HL-60 (cell line): ENCODE measurements at places on chromosomes 7 and 10.

DNA sequence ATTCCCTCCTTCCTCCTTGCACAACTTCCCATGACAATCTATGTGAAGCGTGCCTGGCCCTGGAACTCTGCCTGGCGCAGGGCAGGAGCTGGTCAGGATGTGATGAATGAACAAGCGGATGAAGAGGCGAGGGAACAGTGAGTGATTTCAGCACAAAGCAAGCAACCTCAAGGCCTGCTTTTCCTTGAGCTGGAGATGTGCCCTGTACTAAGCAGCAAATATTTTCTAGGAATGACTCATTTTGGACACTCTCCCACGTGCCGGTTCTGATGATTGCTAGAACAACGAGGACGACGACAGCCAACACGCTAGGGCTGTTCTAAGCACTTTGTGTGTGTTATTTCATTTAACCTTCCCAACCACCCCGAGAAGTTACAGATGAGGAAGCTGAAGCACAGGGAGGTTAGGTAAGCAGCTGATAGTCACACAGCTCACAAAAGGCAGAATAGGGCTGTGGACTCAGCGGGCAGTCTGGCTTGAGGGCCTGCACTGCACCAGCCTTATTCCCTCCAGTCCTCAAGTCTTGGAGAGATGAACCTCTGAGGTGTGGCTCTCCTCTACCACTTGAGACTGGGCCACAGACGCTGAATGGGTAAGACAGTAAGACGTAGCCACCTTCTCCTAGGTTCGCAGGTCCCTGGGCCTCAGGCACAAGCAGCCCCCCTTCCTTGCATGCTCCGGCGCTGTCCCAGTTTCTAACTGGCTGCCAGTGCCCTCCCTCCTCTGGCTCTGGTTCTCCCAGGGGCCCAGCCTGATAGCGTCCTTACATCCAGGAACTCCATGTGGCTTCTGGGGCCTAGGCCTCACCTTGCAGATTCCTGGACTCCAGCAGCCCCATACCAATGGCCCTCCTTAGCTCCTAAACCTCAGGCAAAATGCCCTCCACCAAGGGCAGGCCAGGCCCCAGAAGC lies 59.0 kb downstream of the YKT6 start:
- no peak for DNase-seq

- no peak for DNase-seq
Observed at GRCh38 chr10:101843032-101844021, at the start of gene KCNIP2. TSS of gene KCNIP2 (minus strand) at chr10:101843800. CDS start at chr10:101843568, 232 bp downstream.

- DNase-seq: no peak
Observed at GRCh38 chr10:89591796-89592271, 53.2 kb downstream of the PANK1 start.

- no peak for DNase-seq
Observed at GRCh38 chr7:50594734-50595485, 29.7 kb upstream of the DDC start.

GRCh38 chr7:34612661-34613060 lies 45.4 kb upstream of the NPSR1 start:
- no peak for DNase-seq

GRCh38 chr7:99032928-99033327 lies 111.0 kb downstream of the SMURF1 start:
- no peak for DNase-seq

DNA sequence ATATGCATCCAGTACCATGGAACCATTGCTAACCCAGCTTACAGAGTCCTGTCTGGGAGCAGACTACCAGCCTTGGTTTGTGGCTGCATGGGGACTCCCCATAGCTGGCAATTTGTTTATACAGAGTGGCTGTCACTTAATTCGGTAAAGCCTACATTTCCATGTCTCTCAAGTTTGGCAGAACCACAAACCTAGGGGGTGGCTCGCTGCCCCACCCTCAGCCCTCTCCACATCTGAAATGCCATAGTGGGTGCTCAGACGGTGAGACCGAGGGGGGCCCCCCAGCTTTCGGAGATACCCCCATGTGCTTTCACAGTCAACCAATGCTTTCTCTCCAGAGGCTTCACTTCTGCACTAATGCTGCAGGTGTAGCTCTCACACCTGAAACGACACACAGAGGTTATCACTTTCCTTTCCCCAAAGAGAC lies 75.5 kb upstream of the KAT6B start:
- DNase-seq: no peak

- no peak for DNase-seq
Observed at GRCh38 chr7:63028376-63029206, 970.1 kb upstream of the ZNF722 start.

- DNase-seq: no peak
Observed at GRCh38 chr7:145696071-145696470, 420.5 kb upstream of the CNTNAP2 start.

DNA sequence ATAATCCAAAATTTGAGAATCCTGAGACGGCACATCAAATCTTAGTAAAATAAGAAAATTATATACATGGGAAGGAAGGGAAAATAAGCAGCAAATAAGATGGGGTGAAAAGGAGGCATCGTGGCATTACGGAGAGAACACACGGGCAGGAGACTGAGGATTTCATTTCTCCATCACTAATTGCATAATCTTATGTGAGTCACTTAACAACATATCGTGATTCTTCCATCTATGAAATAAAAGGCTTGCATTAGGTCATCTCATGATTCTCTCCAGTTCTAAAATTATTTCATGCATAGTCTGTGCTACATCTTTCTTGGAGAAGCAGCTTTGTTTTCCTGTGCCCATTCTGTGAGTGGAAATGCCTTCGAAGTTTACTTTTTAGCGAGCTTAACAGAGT lies 288.7 kb downstream of the LRMDA start:
- DNase-seq: no peak

- DNase-seq: no peak
Observed at GRCh38 chr10:1291178-1292090, 235.2 kb downstream of the WDR37 start.

- DNase-seq: no peak
Observed at GRCh38 chr10:60942134-60942787, 1.7 kb downstream of the RHOBTB1 start.

GRCh38 chr10:22319547-22319979 lies 1.3 kb upstream of the BMI1 start:
- DNase-seq: no peak

DNA sequence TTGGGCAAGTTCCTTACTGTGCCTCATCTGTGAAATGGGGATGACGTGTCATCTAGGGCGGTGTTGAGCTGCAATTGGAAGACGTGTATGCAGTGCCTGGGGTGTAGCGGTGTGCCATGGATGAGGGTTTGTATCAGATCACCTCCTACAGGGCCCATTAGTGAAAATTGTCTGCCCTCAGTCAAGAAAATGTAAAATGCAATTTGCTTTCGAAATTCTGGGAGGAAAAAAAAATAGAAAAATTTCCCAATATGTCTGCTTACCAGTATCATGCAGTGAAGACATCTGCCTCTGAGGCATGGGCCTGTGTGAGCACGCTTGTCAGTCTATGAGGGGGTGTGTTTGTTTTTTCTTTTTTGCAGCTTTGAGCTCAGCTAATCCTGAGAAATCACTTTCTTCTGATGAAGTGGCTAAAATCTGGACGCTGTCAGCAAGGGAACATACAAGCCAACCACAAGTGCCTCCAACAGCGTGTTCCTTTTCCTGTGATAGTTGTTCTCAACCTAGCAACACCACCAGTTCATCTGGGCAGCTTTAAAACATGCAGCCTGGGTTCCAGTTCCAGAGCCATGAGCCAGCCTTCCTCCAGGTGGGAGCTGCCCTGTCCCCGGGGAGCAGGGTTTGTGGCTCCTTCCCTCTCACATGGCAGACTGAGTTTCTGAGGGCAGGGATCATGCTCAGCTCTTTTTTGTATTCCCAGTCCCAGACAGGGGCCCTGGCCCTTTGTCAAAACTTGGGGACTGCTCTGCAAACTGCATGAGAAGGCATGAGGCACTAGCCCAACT lies 10.3 kb downstream of the FAM241B start:
- no peak for DNase-seq

DNA sequence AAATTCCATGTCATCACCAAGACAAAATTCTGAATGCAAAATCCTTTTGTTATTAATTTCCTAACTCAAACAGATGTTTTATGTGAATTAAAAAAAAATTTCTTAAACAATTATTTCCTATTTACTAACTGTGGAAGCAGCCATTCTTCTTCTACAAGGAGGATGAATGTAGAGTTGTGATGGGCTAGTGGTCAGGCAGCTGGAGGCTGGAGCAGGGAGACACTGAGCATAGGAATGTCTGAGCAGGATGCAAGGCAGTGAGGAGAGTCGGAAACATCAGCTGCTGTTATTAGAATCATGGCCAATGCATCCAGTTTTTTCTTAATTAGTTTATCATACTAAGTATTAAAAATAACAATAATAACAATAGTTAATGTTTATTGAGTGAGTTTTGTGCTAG lies 102.5 kb upstream of the LRRTM3 start:
- DNase-seq: no peak

GRCh38 chr10:61284222-61284890 lies 168.8 kb downstream of the TMEM26 start:
- DNase-seq: peak; percentile 13

- DNase-seq: no peak
Observed at GRCh38 chr10:52229291-52229931, 84.7 kb upstream of the DKK1 start.

- peak; percentile 74 for DNase-seq
Observed at GRCh38 chr7:150778738-150779301, 21.3 kb downstream of the TMEM176B start.

- DNase-seq: no peak
Observed at GRCh38 chr7:96546426-96546825, 163.2 kb downstream of the SEM1 start.

GRCh38 chr10:87054373-87055295 lies 34.5 kb downstream of the FAM25A start:
- no peak for DNase-seq

DNA sequence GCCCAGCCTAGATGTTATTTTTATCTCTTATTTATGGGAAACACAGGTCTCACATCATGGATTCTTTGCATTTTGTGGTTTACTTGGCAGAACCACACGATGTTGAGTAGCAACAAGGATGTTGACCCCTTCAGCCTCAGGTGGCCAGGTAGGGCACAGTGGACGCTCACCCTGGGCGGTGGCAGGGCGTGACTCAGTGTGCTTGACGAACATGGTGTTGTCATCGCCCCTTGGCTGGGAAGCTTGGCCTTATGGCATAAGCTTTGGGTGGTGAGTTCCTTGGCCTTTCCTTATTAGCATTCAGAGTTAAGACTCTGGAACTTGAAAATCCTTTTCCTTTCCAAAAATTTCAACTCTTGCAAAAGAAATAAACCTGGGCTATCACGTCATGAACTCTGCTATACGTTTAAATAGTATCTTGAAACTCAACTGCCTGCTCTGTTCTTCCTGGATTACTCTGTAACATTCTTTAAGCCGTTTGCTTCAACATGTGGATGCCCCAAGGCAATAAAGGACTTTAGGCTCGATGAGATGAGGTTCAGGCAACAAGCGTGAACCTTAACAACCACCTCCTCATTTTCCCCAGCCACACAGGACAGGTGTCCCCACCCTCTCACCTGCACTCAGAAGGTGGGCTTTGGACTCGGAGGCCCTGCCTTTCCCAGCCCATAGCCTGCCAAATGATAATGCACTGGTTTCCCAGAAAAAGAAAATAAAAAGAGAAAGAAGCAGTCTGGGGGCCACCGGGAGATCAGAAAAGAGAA lies 22.5 kb upstream of the ECHDC3 start:
- DNase-seq: no peak

DNA sequence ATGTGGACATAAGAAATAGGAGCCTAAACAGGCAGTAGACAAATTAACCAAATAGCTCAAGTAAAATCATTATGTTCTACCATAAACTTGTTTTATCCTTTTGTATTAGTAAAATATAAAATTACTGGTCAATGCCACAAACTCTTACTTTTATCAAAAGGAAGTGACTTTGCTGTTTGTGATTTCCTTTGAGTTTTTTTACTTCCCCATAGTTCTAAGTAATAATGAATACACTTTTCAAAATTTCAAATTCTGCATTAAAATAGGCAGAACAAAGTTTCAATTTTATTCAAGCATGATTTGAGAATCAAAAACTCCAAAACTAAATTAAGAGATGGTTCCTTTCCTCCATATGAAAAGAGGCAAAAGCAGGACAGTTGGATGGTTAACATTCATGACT lies 139.7 kb upstream of the ABCB5 start:
- DNase-seq: no peak
